ENCODE measurements at places on chromosomes 3 and 15. TPM values are rescaled to one million over a fixed set of nuclear protein-coding genes. Genes with fewer than 3 reads are reported as not detected.

SLC12A1 gene
- total RNA-seq = not detected

IGDCC3 gene
- 11.0 TPM for total RNA-seq

KPNA1 gene
- 160 TPM for total RNA-seq

ZDHHC23 gene
- 0.68 TPM for total RNA-seq

- no peaks in the 10 kb centered on the region for H3K36me3 ChIP-seq
- no peak overlapping the region for H3K4me3 ChIP-seq
- DNase-seq = peak; percentile 24
- H3K27me3 ChIP-seq = no peaks in the 10 kb centered on the region
These were observed 89.1 kb downstream of the TPRG1 start for GRCh38 chr3:189260556-189261493.

GRCh38 chr15:51736751-51737521 lies 519 bp downstream of the LYSMD2 start:
- no peak overlapping the region for H3K27ac ChIP-seq
- peak overlapping the region; percentile 66 for H3K4me3 ChIP-seq
- DNase-seq = no peak
- peaks cover 5% of the 10 kb centered on the region for H3K4me1 ChIP-seq

ATP13A5 gene
- total RNA-seq = not detected

FBXL2 gene
- total RNA-seq = 25.6 TPM

SSUH2 gene
- total RNA-seq = not detected

CHRNA7 gene
- total RNA-seq = 1.5 TPM

NR2E3 gene
- not detected for total RNA-seq

CSTA gene
- total RNA-seq = 0.55 TPM

GRCh38 chr3:66496746-66497145 lies 4.1 kb downstream of the LRIG1 start:
- no peak overlapping the region for H3K4me3 ChIP-seq
- DNase-seq = no peak
- peaks cover 23% of the 10 kb centered on the region for H3K4me1 ChIP-seq
- H3K27ac ChIP-seq = no peak overlapping the region
- H3K27me3 ChIP-seq = no peaks in the 10 kb centered on the region

GRCh38 chr3:105691633-105692032 lies 177.2 kb downstream of the CBLB start:
- H3K27me3 ChIP-seq = no peaks in the 10 kb centered on the region
- no peaks in the 10 kb centered on the region for H3K4me1 ChIP-seq
- no peak overlapping the region for H3K4me3 ChIP-seq

GRCh38 chr3:87206070-87206469 lies 21.0 kb upstream of the CHMP2B start:
- H3K36me3 ChIP-seq = no peaks in the 10 kb centered on the region
- no peak overlapping the region for H3K27ac ChIP-seq
- H3K27me3 ChIP-seq = no peaks in the 10 kb centered on the region
- no peak overlapping the region for H3K4me3 ChIP-seq
- peak; percentile 82 for DNase-seq

All from astrocyte (in vitro differentiated cells and primary cell).